IMR-90 (cell line): ENCODE measurements at places on chromosomes 1 and 21. TPM values are rescaled to one million over a fixed set of nuclear protein-coding genes. Genes with fewer than 3 reads are reported as not detected.

Gene HES3
- not detected in 2 replicates for polyA plus RNA-seq

Gene MEAF6
- 36.4 and 40.7 TPM in 2 replicates for polyA plus RNA-seq

Gene NBPF14
- 14.1 and 16.5 TPM in 2 replicates for polyA plus RNA-seq

Gene NCF2
- polyA plus RNA-seq, result 2.6 and 4.2 TPM in 2 replicates

Gene FLG
- under 0.01 TPM in 1 of 2 replicates, not detected in the other for polyA plus RNA-seq

Gene TMEM269
- polyA plus RNA-seq, result 0.14 TPM in 1 of 2 replicates, not detected in the other

Gene TMPRSS15
- not detected in 2 replicates for polyA plus RNA-seq

Gene TNFRSF18
- polyA plus RNA-seq, result 1.0 and 1.2 TPM in 2 replicates

Gene PADI2
- polyA plus RNA-seq, result not detected in 2 replicates

Gene RGS4
- 201 and 202 TPM in 2 replicates for polyA plus RNA-seq

Gene INAVA
- 0.07 and 0.13 TPM in 2 replicates for polyA plus RNA-seq

Gene NBPF6
- polyA plus RNA-seq, result not detected in 2 replicates
